Stimulated activated CD4-positive, alpha-beta T cell treated with anti-CD3 and anti-CD28 coated beads, Interleukin-1b, Interleukin-23, amount 100 ng/mL, for 1 hour (primary cell): ENCODE measurements at places on chromosomes 7 and 10.

DNA sequence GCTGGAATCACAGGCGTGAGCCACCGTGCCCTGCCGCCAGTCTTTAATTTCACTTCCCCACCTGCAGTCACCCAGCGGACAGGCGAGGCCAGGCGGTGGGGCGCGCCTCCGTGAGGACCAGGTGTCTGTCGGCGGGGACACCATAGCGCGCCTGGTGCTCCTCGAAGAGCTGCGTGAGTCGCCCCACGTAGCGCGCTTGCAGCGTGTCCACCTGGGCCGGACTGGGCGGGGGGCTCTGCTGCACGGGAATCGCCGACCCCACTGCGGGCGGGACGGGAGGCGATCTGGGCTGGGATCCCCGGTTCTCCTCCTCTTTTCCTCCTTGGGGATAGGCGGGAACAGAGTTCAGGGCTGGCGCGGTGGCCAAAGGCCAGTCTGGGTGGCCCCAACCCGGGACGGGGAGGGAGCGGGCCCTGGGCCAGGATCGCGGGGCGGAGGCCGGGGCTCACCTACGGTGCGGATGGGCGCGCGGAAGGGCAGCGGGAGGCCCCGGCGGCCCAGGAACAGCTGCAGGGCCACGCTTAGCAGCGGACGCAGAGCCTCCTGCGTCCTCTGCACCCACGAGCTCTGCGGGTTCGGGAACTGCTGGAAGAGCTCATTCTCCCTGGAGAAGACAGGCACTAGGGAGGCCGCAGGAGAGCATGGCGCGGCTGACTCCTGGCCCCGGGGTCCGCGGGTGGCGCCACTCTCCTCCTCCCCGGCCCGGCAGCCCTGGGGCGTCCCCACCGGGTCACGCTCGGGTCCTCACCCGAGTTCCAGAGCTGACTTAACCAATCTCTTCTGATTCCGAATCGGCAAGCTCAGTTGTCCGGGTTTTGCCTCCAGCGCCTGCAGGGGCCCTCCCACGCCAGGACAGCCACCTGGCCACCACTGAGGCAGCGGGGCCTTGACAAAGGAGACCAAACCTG, 1.1 kb upstream of the MOGAT3 start:
- DNase-seq: no peak

DNA sequence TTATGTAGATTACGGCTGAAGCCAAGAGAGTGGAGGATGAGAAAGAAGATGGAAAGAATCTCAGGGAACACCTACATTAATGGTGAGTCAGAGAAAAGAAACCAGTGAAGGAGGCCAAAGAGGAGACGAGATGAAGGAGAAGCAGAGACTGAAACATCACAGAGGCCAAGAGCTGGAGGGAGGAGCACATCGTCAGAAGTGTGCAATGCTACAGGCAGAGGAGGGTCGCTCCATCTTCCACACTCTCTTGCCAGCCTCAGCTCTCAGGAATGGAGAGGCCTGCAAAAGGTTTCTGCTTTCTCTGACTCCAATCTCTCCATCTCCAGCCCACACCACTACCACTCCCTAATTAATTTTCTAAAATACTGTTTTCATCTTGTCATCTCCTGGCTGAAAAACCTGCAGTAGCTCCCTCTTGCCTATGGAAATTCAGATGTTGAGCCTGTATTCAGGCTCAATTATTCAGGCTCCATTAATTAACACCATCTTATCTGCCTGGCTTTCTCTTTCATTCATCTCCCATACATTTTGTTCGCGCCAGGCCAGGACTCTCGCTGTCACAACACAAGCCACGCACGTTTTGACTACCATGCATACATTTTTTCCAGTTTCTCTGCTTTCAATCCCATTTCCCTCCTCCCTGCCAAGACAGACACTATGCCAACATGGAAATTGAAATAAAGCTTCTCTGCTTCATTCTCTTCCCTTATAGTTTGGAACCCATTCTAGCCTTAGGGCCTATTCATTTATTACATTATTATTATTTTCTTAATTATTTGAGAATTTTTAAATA, 165.8 kb downstream of the INHBA start:
- DNase-seq: no peak

DNA sequence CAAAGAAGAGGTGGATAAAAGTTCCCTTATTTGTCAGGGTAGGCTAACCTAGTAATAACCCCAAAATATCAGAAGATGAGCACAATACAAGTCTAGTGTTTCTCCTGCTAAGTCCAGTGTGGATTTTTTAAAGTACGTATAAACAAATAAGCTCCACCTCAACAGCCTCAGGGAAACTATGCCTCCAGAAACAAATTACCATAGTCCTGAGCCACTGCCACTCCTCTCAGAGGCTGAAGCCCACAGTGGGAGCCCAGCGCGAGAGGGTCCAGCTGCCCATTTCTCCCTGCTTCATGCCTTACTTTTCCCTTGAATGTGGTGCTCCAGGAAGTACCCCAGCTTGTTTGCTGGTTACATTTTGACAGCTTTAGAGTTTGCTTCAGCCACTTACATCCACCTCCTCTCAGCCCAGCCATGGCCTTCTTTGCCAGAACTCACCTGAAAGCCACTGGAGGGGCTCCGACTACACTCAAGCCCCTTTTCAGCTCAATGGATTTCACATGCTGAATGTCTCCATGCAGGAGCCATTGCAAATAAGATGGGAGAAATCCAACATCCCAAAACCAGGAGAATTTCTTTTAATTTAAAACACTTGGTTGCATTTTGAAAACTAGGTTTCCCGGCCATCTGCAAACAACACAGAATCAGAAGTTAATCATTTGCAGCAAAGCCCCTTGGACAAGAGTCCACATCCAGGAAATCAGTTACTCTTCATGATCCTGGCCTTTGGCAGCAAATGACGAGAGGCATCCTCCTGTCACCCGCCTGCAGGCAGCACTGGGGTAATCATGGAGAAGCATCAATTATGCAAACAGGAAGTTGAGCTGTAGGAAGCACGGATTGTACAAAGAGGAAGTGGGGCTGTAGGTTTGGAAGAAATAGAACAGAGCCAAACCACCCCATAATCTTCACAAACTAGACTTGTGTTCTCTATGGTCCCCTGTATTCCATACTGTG, 138.1 kb downstream of the HERPUD2 start:
- no peak for DNase-seq

DNA sequence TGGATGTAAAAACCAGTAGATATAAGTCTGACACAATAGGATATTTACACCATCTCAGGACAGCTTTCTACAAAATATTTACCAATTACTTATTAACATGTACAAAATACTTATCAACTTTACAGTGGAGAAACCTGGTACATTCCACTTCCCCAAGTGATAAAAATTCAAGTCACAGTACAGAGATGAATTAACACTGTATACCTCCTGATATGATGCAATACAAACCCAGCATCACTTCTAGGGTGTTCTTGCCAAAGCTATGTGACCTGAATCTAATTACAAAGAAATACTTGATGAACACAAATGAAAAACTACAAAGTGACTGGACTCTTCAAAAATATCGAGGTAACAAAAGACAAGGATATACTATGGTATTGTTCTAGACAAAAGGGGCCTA, 156.4 kb upstream of the FGFR2 start:
- no peak for DNase-seq

GRCh38 chr10:116737627-116738327, 4.6 kb downstream of the HSPA12A start:
- no peak for DNase-seq
